ENCODE measurements at places on chromosomes 1 and 21.

GRCh38 chr1:185017338-185017737, 28.0 kb upstream of the RNF2 start:
- no peak for DNase-seq

DNA sequence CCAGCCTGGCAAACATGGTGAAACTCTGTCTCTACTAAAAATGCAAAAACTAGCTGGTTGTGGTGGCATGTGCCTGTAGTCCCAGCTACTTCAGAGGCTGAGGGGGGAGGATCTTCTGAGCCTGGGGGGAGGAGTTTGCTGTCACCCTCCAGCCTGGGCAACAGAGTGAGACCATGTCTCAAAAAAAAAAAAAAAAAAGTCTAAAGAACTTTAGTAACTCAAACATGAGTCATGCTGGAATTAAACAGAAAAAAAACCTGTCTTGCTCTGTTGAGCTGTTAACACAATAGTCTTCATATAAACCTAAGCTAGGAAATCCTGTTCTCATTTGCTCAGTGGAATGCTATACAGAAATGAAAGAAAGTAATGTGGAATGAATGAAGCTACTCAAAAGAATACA, 16.7 kb upstream of the DISP1 start:
- DNase-seq, result no peak

- no peak for DNase-seq
Observed at GRCh38 chr1:60983701-60984061, 98.7 kb upstream of the NFIA start.

- no peak for DNase-seq
Observed at GRCh38 chr21:28144089-28144488, 848.6 kb downstream of the LTN1 start.

DNA sequence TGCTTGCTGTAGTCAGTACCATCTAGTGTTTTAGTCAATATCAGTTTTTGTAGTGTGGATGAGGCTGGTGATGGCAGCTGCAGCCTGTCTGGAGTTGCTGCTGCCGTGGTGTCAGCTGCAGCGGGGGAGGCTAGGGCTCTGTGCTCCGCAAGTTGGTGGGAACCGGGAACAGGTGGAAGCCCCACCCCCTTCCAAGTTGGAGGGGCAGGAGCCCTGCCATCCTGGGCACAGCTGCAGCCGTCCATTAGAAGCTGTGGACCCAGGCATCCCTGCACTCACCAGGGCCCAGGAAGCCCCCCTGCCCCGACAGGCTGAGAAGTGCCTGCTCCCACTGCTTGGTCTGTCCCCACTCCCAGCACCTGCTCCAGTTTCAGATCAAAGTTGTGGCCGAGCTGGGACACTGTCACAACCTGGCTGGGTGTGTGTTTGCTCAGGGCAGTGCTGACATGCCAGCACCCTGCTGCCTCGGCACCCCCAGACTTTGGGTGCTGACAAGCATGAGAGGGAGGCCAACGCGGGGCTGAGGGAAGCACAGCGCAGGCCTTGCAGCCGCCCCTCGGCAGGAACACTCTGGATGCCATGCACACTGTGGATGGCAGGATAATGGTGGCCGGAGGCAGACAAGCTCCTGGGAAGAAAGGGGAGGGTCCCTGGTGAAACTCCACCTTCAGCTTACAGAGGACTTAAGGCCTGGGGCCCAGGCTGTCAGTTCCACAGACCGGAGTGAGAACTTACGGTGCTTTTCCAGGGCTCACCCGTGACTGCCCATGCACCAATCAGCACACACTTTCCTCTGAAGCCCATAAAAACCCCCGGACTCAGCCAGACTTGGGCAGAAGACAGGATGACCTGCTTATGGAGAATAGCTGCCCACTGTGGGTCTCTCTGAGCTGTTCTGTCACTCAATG, 86.9 kb downstream of the ADARB1 start:
- DNase-seq, result no peak

- no peak for DNase-seq
Observed at GRCh38 chr1:23741609-23742008, 1.7 kb upstream of the ELOA start.

DNA sequence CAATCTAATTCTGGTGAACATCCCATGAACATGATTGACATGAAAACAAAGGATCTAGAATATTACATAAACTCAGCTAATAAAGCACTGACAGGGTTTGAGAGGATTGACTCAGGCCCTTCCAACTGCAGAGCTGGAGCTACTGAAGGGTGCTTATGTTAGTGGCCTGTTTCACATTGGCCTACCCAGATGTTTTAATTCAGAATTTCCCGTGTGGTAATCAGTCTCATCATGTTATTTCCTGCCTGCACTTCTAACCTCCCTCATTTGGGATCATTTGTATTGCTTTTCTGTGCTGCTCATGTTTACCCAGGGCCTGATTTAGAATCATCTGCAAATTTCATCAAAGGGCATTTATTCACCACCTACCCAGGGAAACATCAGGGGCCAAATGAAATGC, 270.3 kb downstream of the PLPP3 start:
- no peak for DNase-seq

- peak; percentile 12 for DNase-seq
Observed at GRCh38 chr21:43373362-43374227, 53.3 kb downstream of the SIK1 start.

GRCh38 chr1:221724931-221725605, 16.8 kb downstream of the DUSP10 start:
- DNase-seq, result peak; percentile 57

DNA sequence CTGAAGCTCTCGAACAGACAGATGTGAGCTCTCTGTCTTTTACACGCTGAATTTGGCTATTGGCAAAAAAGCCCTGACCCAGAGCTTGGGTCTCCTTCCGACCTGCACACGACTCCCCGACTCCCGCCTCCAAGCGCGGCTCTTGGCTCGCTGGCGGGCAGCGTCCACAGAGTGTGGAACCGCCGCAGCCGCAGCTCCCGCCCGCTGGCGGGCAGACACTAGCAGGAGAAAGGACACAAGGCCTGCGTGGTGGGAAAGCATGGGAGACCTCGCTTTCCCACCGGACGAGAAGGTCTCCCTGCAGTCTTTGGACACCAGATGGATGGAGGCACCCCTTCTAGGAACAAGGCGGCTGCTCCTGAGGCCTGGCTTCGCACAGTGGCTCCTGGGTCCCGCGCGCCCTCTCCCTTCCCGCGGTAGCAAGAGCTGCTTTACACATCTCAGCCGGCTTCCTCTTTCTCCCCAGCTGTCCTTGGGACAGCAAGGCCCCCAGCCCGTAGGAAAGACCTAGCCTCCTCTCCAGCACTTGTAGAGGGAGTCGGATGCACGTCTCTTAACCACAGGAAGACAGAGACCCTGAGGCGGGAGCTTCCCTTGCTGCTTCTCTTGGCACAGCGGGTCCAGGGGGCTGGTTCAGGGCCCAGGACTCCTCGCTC, 92.1 kb downstream of the PRKAB2 start:
- DNase-seq, result no peak

DNA sequence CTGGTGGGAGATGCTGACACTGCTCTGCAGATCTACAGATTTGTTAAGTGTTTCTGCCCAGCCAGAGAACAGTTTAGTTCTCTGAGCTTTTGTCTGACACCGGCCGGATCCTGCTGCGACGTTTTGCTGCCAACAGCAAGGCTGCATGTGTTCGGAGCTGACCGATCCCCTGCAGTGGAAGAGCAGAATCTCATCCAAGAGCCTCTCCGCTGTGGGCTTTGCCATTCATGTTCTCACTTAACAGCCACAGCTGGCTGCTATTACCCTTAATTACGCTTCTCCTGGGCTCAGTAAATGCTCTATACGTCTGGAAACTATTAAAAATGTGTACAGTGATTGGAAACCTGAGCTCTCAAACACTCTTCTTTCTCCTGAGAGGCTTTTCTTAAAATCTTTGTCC, 105.3 kb downstream of the BCAR3 start:
- DNase-seq, result peak; percentile 67

GRCh38 chr21:16588433-16588860, 858.7 kb downstream of the USP25 start:
- DNase-seq, result peak; percentile 67

DNA sequence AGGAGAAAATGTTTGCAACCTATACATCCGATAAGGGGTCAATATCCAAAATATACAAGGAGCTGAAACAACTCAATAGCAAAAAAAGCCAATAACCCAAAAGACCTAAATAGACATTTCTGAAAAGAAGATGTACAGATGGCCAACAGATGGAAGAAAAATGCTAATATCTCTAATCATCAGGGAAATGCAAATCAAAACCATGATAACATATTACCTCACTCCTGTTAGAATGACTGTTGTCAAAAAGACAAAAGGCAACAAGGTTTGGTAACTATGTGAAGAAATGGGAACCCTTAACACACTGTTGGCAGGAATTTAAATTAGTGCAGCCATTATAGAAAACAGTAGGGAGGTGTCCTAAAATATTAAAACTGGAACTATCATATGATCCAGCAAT, 74.7 kb downstream of the LEPR start:
- no peak for DNase-seq

- DNase-seq, result peak; percentile 54
Observed at GRCh38 chr1:151838222-151839081, 1.2 kb downstream of the C2CD4D start.

DNA sequence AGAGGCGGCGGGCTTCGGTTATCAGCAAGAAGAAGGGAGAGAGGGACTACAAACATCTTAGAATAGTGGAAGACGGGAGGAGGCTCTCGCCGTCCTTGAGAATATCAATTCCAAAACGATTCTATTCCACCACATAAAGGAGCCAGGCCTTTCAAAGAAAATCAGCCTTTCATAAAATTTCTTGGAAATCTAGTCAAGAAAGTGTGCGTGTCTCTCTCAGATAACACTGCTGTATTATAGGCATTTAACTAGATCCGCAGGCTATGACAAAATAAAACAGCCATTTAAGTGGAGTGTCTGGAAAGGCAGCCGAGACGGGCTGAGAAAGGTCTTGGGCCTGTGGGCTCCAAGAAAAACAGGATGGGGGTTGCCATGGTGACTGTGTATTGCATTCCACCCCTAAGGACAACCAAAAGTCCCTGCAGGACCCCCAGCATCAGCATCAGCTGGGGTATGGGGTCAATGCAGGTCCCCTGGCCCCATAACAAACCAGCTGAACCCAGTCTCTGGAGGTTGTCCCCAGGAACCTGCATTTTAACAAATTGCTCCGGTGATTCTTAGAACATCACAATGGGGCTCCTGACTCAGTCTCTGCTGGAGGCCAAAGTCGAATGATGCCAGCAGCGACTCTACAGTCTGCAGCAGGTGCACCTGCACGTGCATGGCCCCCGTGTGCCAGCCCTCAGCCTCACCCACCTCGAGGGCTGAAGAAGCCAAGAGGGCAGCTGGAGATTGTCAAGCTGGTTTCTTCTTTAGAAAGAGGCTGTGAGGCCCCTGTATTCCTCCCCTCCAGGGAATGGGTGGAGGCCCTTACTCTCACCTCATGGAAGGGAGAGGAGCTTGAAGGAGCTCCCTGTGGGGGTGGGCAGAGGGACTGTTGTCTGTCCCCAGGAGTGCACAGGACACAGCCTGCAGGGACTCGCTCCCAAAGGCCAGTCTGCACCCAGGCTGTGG, 287.4 kb downstream of the NPHP4 start:
- DNase-seq, result no peak

DNA sequence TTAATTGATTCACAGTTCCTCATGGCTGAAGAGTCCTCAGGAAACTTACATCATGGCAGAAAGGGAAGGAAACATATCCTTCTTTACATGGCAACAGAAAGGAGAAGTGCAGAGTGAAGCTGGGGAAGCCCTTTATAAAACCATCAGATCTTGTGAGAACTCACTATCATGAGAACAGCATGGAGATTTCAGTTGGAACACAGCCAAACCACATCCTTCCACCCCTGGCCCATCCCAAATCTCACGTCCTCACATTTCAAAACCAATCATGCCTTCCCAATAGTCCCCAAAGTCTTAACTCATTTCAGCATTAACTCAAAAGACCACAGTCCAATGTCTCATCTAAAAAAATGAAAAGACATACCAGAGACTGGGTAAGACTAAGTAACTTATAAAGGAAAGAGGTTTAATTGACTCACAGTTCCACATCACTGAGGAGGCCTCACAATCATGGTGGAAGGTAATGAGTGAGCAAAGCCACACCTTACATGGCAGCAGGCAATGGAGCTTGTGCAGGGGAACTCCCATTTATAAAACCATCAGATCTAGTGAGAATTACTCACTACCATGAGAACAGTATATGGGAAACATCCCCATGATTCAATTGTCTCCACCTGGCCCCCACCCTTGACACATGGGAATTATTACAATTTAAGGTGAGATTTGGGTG, 105.2 kb downstream of the MRPL39 start:
- DNase-seq, result no peak

DNA sequence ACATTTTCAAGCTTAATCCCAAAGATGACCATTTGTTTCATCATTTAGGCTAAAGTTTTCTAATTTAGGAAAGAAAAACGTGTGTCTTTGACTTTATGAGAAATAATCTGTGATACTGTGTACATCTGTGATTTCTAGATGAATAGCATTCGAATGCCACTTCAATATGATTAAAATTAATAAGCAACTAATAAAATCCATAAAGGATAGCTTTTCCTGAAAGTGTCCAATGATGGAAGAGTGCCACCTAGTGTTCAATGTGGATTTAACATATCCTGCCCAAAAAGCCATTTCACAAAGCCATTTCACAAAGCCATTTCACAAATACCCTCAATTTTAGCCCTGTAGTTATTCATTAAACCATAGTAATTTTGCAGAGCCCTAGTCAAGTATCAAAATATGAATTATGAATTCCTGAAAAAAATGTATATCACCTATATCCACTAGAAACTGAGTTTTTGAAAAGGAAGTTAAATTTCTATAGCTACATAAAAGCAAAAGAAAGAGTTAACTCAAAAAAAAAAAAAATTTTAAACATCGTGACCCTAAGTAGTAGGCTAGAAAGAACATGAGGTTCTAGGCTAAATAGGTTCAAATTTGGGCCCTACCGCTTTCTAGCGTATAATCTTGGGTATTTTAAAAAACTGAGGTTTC, 19.1 kb downstream of the NME7 start:
- DNase-seq, result no peak

GRCh38 chr1:28248273-28249012, 10.9 kb upstream of the SESN2 start:
- DNase-seq, result peak; percentile 86

- DNase-seq, result no peak
Observed at GRCh38 chr1:236343246-236343870, 50.7 kb upstream of the EDARADD start.

GRCh38 chr1:6683434-6683833, 18.2 kb downstream of the DNAJC11 start:
- DNase-seq, result no peak

- no peak for DNase-seq
Observed at GRCh38 chr1:1068517-1069055, 5.5 kb downstream of the RNF223 start.

GRCh38 chr1:3683992-3684391, 31.7 kb downstream of the TP73 start:
- DNase-seq, result peak; percentile 47
